ENCODE measurements at places on chromosomes 2 and 18.

DNA sequence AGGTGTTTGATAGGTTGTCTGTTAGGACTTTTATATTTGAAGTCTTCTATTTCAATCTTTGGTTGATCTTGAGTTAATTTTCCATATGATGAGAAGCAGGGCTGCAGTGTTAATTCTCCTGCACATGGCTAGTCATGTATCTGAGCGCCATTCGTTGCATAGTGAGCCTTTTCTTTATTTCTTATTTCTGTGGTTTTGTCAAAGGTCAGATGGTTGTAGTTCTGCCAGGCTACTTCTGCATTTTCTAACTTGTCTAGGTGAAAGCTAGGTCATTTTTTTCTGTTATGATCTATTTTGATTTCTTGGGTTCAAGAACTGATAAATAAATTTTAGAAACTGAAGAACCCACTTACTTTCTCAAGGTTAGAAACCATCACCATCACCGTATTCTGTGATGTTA lies 56.7 kb downstream of the CCDC74A start:
- no peak for DNase-seq

DNA sequence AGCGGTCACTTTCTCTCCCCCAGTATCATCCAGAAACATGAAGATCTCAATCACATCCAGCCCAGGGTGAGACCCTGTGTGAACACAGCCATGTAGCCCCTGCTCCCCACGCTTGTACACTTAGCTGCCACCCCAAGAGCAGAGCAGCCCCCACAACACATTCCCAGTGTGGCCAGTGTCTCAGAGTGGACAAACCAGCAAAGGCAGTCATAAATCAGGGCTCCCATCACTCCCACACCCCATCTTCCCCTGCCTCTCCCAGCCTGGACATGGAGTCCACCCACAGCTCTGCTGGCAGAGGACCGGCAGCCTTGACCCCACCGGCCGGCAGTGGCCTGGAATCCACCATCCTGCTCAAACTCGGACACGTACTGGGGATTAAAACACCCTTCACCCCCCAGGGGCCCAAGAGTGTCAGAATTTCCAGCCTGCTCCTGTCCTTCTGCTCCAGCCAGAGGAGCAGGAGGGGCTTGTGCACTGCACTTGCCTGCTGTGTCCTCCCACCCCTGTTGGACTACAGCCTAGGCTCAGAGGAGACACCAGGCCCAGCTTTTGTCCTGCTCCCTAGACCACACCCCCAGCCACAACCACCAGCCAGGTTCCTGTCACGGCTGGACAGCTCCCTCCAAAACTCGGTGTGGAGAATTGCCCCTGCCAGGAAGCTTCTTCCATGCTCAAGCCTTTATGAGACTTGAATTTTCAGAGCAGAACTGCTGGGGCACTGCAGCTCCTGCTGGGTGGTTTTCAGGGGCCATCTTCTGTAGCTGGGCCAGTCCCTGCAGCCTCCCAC lies 206.1 kb downstream of the SMAD2 start:
- no peak for DNase-seq

- no peak for DNase-seq
Measured at GRCh38 chr18:77065221-77065981, 67.2 kb downstream of the MBP start.

GRCh38 chr18:26546875-26547645 lies 1.3 kb downstream of the KCTD1 start:
- DNase-seq = no peak

DNA sequence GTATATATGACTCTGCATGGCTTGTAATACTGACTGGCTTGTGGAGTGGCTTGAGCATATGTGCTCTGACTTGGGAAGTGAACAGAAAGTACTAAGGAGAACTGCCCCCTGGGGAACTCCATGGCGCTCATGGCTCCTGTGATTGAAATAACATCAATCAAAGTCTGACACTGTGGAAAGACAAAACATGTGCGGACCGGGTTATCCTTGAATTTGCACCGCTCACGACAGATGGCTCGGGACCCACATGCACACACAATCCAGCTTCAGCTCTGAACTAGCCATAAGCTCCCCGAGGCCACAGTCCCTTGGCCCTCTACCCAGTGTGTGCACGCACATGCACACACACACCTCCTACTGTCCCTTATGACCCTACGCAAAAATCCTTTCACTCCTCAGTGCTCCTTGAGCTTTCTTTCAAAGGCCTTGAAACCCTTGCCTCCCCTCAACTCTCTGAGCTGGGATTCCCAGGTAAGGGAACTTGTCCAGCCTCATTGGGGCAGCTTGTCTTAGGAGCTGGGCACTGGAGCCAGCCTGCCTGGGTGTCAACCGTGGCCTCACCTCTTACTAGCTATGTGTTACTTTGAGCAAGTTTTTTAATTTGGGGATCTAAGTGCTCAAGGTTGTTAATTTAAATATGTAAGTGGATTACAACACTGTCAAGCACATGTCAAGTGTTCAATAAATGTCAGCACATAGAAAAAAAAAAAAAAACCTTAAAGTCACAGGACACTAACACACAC lies 43.6 kb downstream of the MRPS5 start:
- DNase-seq = no peak

- no peak for DNase-seq
Measured at GRCh38 chr2:14220101-14220500, 412.4 kb upstream of the LRATD1 start.

- DNase-seq = peak; percentile 29
Measured at GRCh38 chr2:101776172-101777043, 78.9 kb downstream of the MAP4K4 start.

DNA sequence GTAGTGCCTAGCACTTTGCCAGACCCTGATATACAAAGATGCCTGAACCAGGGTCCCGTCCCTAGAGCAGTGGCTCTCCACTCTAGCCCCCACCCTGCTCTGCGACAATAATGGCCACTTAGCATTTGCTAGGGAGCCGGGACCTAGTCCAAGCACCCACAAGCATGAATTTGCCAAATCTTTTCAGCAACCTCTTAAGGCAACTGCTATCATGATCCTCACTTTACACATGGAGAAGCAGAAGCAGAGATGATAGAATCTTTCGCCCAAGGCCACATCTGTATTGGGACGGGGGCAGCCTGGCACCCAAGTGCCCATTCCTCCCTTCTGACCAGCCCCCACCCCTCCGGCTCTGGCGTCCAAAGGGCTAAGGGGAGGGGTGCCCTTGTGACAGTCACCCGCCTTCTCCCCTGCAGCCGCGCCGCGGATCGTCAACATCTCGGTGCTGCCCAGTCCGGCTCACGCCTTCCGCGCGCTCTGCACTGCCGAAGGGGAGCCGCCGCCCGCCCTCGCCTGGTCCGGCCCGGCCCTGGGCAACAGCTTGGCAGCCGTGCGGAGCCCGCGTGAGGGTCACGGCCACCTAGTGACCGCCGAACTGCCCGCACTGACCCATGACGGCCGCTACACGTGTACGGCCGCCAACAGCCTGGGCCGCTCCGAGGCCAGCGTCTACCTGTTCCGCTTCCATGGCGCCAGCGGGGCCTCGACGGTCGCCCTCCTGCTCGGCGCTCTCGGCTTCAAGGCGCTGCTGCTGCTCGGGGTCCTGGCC lies 13.0 kb downstream of the SIGLEC15 start:
- peak; percentile 31 for DNase-seq

DNA sequence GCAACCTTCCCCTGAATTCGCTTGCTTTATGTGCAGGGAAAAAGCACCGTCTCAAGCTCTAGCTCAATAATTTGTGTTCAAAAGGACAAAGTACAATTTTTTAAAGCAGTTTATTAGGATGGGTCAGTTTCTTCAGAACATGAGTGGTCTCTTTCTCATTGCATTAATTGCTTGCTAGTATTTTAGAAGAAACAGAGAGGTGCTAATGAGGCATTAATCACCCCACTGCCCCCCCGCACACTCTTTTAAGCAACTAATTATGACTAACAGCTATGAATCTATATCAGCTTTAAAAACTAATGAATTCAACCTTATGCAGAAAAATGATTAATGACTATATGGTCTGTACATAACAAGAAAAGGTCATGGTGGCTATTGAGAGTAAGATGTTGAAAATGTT lies 262.1 kb upstream of the ST6GAL2 start:
- no peak for DNase-seq

- DNase-seq = no peak
Measured at GRCh38 chr18:33195795-33196194, 244.7 kb downstream of the CCDC178 start.

GRCh38 chr2:112600634-112601033 lies 16.2 kb downstream of the CHCHD5 start:
- no peak for DNase-seq

DNA sequence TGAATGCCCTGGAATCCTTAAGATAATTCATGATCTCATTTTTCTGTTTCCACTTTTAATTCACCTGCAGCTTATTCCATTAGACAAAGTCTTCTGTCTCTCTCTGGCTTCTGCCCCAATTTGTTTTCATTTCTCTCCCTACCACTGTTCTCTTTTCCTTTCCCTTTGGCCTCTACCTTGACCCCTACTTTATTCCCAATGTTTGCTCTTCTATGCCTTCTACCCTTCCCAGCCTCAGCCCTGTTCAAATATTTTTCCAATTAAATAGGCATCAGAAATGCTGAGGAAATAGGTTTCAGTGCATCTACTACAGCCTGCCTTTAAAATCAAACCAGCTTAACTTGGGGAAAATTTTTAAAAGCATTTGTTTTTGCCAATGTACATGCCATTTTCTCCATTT lies 443.7 kb upstream of the CWC22 start:
- DNase-seq = no peak

DNA sequence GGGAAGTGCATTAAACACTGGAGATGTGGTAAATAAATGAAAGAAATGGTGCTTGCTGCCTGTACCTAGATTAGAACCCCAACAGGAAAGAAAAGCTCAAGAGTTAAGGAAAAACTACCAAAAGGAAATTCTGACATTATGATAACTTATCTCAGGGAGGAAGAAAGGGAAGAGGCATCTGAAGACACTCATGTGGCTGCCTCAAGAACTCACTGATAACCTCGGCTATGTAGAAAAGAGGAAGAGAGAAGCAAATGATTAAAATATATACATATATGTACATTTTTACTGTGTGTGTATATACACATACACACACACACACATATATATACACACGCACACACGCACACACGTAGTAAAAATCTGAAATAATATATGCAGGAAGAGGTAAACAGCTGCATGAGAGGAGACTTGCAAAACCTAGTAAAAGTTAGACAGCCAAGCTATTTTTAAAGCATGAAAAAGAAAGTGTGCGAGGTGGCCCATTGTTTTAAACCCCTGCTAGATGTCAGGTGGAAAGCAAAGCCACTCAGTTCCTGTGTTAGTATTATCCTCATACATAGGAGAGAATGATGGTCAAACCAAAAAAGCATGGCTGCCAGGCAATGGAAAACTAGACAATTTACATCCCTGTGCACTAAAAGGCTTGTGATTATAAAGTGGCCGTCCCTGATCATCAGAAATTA lies 483.0 kb upstream of the NRP2 start:
- DNase-seq = no peak

GRCh38 chr2:15201009-15201408 lies 360.1 kb downstream of the NBAS start:
- DNase-seq = peak; percentile 47

DNA sequence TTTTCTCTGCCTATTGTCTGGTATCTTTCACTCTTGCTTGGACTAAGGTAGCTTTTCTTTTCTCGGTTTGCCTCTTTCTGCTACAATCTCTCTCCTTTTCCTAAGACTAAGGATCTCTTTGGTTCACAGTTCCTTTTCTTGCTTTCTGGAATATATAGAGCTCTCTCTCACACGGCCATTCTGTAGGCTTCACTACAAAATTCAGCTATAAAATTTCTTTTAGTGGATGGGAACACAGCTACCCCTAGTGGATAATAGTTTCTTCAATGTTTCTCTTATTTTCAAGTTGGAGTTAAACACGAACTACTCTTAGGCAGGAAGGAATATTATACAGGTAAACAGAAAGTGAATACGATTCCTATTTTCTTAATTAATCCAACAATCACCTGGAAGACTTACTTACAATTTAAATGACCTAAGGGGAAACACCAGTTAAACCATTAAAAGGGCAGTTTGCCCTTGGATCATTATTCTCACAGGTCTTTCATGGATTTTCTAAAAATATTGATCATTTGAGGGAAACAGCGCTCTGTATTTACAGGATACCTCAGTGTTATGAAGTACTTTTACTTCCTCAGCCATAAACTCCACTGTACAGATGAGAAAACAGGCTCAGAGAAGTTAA lies 140.5 kb downstream of the LRP2 start:
- peak; percentile 20 for DNase-seq

DNA sequence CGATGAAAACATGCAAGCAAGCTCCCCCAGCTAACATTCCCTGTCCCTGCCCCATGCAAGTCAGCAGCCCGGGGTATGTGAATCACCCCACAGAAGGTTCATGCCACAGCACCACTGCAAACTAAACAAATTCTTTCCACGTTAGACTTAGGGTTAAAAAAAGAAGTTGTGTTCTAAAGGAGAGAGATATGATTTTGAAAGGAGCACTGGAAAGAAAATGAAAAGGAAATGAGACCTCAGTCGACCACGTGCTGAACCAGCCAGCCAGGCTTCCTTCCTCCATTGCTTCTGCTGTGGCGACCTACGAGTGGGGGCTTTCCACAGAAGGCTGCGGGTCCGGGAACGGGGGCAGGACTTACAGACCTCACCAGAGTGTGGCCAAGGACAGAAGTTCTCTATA lies 52.0 kb downstream of the ARL4C start:
- DNase-seq = no peak

GRCh38 chr2:195199864-195200263 lies 457.2 kb upstream of the SLC39A10 start:
- no peak for DNase-seq

DNA sequence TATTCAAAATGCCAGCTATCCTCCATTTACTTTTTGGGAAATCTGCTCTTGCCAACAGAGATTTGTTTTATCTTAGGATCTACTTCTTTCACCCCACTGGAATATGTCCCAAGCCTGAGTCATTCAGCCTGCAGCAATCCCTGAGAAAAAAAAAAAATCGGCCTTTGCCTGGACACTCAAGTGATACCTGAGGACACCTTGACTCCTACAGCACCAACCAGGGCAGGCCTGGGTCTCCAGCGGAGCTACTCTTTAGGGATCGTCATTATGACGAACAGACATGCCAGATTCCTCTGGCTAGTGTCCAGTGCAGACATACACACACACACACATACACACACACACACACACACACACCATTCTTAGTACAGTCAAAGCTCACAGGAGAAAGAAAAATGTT lies 2.2 kb upstream of the UGT1A6 start:
- no peak for DNase-seq

- DNase-seq = no peak
Measured at GRCh38 chr2:226916669-226917068, 80.8 kb downstream of the RHBDD1 start.

- DNase-seq = no peak
Measured at GRCh38 chr18:77223653-77224052, 26.0 kb upstream of the GALR1 start.

- DNase-seq = no peak
Measured at GRCh38 chr2:209988010-209988409, 14.4 kb upstream of the RPE start.

DNA sequence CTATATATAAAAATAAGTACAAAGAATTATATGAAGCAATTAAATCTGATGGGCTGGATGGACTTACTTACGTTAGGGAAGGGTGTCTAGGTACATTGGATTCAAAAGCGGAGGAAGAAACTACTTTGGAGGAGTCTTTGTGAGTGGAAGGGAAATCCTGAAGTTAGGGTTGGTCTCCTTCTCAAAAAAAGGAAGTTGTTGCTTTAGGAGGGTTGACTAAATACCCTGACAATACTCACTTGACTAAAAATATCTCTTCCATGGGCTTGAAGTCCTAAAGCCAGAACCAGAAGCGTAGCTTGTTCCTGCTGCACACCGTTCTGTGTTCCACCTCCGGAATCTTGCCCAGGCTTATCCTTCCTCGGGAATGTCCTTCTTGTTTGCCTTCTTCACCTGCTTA lies 143.3 kb upstream of the ZEB2 start:
- no peak for DNase-seq

- no peak for DNase-seq
Measured at GRCh38 chr2:191231995-191232394, 13.2 kb upstream of the MYO1B start.
